ENCODE measurements at places on chromosomes 1 and 21.

DNA sequence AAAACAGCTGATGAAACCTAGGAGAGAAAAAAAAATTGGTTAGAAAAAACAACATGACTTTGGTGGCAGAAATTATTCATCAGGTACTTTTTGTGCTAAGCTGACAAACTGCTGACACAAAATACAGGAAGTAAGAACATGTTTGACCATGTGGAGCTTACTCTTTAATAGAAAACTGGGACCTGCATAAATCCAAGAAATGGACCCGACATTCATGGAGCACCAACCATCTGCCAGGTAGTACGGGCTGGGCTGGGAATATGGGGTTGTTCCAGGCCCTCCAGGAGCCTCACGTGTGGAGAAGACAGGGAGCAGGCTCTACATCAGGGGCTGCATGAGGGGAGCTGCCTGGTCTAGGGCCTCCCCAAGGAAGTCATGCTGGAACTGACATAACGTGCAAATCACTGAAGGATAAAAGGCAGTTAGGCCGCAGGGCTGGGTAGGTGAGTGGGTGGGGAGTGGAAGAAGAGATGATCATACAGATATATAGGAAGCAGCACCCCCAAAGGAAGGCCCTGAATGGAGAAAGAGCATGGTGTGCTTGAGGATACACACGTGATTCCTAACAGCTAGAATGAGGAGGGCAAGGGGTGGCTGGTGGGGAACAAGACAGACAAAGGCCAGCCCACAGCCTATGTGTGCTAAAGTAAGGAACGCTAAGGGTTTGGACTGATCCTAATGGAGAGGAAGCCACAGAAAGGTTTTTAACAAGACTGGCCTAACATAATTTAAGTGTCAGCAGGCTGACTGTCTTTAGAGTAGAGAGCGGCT lies 26.1 kb downstream of the CD58 start:
- DNase-seq: peak; percentile 68

DNA sequence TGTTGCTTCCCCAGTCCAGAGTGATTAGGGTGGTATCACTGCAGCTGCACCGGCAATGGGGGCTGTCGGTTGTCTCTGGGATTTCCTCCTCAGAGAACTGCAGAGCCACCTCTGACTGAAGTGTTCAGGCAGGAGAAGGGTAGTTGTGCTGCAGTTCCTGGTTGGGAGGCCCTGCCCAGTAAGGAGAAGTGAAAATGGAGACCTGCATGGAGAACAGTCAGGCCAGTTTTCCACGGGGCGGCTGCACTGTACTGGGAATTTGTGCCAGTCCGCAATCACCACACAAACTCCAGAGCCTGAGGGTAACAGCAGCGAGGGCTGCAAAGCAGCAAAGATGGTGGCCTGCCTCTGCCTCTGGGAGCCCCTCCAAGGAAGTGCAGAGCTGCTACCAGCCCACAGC lies 58.1 kb upstream of the CCDC190 start:
- DNase-seq: no peak

DNA sequence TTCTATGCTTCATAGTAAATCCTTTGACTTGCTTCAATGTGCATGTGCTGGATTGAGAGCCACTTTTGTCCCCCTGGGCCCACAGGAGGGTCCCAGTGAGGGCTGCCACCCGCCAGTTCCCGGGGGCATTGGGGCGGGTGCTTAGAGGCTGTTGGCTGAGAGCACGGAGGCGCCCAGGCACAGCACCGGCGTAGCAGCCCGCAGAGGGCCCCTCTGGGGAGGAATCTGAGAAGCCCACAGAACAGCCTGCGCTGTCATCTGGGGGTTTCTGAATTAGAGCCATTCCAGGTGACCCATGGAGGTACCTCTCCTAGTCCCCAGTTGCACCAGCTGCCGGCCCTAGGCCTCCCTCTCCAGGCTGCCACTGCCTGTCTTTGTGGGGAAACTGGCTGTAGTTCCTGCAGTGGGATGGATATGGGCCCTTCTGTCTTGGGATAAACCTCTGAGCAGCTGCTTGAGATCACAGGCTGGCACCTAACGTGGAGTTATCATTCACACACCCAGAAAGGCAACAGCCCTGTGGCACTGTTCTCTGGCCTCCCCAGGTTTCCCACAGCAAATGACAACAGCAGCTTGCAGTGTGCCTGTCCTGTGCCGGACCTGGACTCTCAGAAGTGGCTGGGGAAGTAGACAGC lies 39.5 kb downstream of the TMEM51 start:
- DNase-seq: no peak

- no peak for DNase-seq
These were observed 392 bp downstream of the MRPL55 start for GRCh38 chr1:228108742-228109072.

DNA sequence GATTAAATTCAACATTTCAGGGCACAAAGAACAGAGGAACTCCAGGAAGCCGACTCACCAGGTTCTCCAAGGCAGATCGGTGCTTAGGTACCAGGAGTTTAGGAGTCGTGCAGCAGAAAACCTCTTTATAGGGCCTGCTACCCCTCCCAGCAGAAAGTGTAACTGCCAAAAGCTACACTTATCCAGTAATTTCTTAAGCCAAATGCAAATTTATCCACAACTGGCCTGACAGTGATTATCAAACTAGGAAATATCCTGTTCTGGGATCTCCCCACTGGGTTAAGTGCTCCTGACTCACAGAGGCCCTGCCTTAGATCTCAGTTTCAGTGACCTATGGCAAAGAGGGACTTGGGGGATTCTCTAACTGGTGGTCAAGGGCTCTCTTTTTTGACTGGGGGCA lies at the start of gene SPRR2F:
TSS of gene SPRR2F (minus strand) at position 101 of the 400 bp plus-strand sequence. CDS start 783 bp downstream, outside the sequence.
- no peak for DNase-seq

GRCh38 chr21:41972511-41973205 lies 18.8 kb upstream of the C2CD2 start:
- peak; percentile 40 for DNase-seq

DNA sequence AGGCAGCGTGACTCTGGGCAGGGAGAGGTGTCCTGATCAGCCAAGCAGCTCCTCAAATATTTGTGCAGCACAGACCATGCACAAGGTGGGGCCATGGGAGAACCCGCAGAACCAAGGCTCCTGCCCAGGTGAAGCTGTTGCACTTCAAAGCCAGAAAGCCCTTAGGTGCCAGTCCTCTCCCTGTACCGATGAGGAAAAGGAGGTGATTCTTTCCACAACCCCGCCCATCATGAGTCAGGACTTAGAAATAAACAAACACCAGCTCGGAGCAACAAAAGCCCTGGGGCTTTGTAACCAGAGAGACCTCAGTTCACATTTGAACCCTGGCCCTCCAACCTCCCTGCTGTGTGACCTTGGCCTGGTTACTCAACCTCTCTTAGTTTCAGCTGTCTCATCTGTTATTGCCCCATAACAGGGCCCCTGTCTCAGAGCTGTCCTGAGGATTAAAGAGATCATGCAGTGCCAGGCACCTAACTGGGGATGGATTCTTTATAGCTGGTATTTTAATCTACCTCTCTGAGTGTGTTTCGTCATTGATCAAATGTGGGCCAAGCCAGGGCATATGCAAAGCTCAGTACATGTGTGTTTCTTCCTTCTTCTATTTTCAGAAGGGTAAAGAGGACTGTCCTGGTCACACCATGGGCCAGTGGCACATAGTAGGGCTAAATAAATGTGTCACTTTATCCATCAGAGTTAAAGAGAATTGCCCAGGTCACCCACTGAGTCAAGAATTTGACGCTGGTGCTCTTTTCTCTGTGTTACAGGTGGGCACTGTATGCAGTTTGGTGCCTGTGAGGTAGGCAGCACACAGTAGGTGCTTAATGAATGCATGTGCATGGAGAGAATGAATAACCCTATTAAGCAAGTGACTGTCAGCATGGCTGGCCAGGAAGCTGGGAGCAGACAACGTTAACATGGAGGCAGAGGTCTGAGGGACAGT lies 1.4 kb downstream of the LDLRAD1 start:
- DNase-seq: peak; percentile 30

- no peak for DNase-seq
These were observed 19.3 kb upstream of the C1orf21 start for GRCh38 chr1:184367427-184368038.

GRCh38 chr1:168980656-168981055 lies 125.8 kb upstream of the ATP1B1 start:
- no peak for DNase-seq

DNA sequence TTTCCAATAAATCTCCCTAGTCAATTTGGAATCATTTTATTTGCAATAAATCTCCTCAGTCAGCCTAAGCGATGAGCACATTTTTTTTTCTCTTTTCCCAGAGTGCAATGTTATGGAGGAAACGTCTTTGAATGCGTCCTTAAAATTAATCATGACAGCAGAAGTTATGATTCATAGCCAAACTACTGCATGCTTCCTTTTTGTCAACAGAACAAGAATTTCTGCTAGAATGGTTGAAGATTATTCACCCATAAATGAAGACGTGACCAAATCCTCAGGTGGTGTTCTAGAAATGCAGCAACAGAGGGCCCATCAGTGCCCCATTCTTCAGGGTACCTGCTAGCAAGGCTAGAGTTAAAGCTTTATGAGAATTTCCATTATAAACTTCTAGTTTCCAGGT lies 407.9 kb upstream of the PKN2 start:
- DNase-seq: no peak

GRCh38 chr1:231161667-231162296 lies at the start of gene TRIM67:
Gene TRIM67 (plus strand): TSS chr1:231162058. CDS start chr1:231162970, 912 bp downstream.
- DNase-seq: no peak

- no peak for DNase-seq
These were observed 33.9 kb downstream of the TRIM62 start for GRCh38 chr1:33147997-33148314.

- no peak for DNase-seq
These were observed 26.5 kb upstream of the KCNQ4 start for GRCh38 chr1:40757084-40757483.

GRCh38 chr1:43329995-43330751 lies 7.4 kb upstream of the MPL start:
- DNase-seq: peak; percentile 80

GRCh38 chr1:111511370-111511769 lies 7.9 kb upstream of the ADORA3 start:
- no peak for DNase-seq

- DNase-seq: no peak
These were observed 447 bp upstream of the PAQR6 start for GRCh38 chr1:156248323-156248683.

DNA sequence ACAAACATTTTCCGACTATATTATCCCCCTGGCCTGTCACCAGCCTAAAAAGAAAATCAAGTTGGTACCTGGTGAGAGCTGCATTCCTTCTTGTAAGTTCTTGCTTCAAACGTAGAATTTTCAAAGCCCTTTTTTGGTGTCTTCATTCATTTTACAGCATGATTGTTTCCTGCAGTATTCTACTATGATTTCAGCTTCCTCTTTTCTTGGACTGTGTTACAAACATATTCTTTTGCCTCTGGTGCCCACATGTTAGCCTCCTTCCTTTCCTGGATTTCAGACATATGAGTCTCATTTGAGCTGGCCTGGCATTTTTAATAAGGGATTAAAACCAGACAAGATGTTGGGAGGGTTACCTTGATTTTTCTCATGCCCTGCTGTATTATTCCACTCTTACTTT lies 142.5 kb downstream of the PIGK start:
- DNase-seq: no peak

- no peak for DNase-seq
These were observed 118.3 kb upstream of the FGGY start for GRCh38 chr1:59178339-59179187.

DNA sequence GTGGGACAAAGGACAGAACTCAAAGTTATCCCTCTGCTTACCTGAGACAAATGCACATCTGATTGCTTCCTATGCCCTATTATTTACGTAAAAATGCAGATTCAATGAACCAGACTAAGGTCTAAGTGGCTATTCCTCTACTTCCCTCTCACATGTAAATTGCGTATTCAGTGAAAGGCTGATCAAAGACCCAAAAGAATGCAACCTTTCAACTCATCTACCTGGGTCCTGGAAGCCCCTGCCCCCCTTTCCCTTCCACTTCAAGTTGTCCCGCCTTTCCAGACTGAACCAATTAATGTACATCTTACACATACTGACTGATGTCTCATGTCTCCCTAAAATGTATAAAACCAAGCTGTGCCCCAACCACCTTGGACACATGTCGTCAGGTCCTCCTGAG lies 14.6 kb downstream of the SSX2IP start:
- DNase-seq: no peak

- DNase-seq: no peak
These were observed 14.9 kb downstream of the RNASEL start for GRCh38 chr1:182574156-182574555.
